Germinal center (tissue), 1 donor: ENCODE measurements at places on chromosomes 13 and 19.
A peak's percentile ranks its signal among the peaks of the same experiment; 100 is the strongest.

- no peak for DNase-seq
Observed at GRCh38 chr19:47675859-47676258, 37.4 kb upstream of the EHD2 start.

DNA sequence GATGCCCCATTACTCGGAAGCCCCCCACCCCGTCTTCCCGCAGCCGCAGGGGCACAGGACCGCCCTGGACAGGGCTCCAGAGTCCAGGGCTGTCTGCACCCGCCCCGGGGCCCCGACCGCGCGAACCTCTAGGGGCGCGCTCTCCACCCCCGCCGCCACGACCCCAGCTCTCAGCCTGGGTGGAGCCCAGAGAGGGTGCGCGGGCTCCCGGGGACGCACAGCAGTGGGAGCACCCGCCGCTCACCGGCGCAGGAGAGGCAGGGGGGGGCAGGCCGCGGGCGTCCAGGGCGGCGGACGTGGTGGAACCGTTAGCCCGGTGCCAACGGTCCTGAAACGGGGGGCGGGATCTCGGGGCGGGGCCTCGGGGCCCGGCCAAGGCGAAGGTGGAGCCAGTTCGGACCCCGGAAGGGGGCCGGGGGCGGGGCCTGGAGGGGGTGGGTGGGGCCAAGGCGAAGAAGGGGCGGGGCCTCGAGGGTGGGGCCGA lies at the start of gene ATP8B3:
ATP8B3 (minus strand) TSS at position 335 of the 484 bp plus-strand sequence. CDS start 540 bp downstream, outside the sequence.
- peak; percentile 99 for DNase-seq

- no peak for DNase-seq
Observed at GRCh38 chr19:8366961-8367326, 3.0 kb downstream of the ANGPTL4 start.

GRCh38 chr13:97938706-97939475 lies 14.6 kb upstream of the IPO5 start:
- DNase-seq, result no peak

DNA sequence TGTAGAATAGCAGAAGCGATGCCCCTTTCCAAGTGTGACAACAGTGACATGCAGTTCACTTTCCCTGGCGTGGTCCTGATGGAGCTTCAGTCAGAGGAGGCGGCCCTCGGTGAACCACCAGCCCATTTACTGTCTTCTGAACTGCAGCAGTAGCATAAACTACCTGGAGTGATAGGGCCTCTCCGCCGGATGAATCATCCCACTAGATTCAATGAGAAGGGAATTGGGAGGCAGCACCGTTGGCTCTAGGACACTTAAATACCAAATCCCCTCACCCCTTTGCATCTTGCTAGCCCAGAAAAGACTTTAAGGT lies 112.8 kb upstream of the GPR12 start:
- DNase-seq, result no peak

DNA sequence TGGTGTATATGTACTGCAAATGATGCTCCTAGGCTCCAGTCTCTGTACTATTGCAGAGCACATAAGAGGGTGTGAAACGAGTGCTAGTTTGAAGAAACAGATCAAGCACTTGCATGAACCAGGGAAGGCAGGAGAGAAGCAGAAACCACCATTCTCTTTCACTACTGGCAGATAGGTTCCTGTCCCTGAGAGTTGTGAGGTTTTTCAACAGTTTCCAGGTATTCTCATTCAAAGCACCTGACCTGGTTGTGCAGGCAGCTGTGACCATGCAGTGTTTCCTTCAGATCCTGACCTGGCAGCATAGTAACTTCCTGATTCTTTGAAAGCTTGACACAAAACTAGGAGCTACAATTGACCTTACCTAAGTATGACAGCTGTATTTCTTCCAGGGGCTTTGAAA lies 164.9 kb downstream of the UFM1 start:
- DNase-seq, result no peak

- peak; percentile 96 for DNase-seq
Observed at GRCh38 chr19:55062735-55063491, at the start of gene RDH13. TSS of gene RDH13 (minus strand) at chr19:55063148. CDS start at chr19:55063032, 116 bp downstream.

DNA sequence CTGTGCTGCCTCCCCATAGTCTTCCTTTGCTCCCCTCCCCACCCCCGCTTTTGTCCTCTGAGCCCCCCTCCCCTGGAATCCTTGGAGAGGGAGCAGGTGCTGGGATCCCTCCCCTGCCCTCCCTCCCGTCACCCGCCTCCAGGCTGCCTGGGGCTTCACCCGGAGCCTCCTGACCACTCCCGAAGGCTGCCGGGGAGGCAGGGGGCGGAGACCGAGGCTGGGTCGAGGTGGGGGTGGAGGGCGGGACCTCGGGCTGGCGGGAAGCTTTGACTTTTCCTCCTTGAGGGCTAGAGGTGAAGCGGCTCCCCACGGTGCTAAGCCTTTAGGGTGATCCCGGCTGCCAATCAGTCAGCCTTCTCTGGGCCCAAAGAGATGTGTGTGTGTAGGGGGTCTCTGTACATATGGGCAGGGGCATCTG lies 1.5 kb downstream of the KMT5C start:
- DNase-seq, result peak; percentile 68

- DNase-seq, result no peak
Observed at GRCh38 chr13:20057963-20058362, 99.4 kb downstream of the ZMYM2 start.

DNA sequence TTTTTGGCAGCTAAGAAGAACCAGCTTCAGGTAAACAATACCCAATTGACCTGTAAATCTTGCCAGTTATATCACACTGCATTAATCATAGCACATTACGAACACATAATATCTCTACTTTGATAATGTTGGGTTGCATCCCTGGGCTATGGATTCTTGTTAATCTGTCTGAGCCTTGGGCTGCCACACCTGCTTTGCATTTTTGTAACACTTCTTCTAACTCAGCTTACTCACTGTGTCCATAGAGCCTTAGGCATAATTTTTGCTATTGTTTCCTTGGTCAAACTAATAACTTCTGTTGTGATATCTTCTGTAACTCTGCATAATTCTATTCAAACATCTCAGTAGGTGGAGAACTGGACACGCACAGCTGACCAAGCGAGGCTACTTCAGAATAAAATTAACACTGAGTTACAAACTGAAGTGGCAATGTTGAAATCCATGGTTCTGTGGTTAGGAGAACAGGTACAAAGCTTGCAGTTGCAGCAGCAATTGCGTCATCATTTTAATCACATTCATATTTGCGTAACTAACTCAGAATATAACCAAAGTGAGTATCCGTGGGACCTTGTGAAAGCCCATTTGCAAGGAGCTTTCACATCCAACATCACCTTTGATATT lies 6.4 kb downstream of the ZNF350 start:
- DNase-seq, result no peak
